ENCODE measurements at places on chromosomes 2 and 18.

DNA sequence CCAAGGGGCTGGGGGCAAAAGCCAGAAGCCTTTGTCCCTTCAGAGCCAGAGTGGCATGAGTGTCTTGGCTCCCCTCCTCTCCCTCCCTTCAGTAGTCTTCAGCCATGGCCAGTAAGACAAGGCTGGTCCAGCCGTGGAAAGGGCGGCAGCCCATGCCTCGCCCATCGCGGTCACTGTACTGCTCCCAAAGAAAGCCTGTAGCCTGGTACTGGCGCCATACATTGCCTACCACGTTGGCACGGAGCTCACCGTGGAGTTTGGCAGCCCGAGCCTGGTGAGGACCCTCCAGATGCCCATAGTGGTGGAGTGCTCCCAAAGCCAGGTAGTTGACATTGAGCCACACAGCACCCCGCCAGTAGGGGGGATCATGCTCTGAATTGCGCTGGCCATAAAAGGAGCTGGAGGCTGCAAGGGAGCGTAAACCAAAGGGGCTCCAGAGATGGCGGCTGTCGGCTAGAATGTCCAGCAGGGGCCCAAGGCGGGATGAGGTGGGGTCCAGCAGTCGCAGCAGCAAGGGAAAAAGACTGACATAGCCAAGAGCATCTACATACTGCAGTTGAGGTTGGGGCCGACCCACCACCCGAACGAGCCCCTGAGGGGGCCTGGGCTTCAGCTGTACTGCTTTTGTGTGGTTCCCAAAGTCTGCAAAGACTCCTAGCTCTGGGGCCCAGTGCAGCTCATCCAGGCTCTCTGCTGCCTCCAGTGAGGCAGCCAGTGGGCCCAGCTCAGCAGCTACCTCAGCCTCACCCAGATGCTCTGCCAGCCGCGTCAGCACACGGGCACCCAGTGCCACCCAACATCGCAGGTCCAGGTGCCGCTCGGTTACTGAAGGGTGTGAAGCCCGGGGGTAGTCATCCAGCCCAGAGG is 3.2 kb downstream of the WBP1 start:
- DNase-seq = no peak

DNA sequence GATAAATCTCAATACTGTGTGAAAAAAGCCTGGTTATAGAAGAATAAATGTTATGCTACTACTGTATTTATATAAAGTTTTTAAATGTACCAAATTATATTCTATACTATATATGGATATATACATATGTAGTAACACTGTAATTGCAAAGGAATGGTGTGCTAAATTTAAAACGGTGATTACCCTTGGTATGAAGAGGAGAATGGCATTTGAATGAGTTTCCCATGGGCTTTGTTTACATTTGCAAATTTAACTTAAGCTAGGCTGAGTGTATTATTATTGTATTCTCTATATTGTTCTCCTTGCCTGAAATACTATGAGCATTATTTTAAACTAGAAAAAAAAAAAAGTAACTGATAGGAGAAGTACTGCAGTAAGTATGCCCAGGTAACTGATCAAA is 4.7 kb upstream of the SP3 start:
- DNase-seq = no peak

DNA sequence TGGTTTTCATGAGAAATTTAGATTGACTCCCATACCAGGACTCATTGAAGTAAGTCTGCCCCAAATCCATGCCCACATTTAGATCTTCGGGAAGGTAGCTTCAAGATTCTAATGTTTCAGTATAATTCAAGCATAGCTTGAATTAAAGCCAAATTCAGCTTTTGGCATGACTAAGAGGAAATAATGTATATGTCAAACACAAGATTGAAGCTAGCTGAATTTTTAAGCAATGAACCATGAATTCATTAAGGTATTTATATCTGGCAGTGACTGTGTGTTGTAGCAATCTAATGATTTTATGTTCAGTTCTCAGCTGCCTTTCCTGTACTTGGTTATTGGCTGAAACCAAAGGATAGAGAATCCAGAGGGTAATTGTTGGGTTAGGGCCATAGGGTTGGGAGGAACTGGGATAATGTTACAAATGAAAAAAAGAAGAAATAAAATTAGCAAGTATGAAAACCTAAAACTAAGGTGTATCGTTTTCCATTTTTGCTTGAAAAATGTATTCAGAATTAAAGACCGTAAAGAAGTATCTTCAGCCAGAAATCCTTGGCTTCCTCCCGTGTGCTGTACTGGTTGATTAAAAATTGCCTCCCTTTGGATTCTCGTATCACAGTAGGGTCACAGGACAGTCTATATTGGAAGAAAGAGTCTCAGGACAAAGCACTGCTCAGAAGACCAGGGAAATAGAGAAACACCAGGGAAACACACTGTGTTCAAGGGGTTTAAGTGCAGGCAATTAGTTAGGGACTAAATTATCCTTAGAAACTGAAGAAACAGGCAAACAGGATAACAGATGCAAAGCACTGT is 119.0 kb upstream of the FN1 start:
- DNase-seq = no peak

DNA sequence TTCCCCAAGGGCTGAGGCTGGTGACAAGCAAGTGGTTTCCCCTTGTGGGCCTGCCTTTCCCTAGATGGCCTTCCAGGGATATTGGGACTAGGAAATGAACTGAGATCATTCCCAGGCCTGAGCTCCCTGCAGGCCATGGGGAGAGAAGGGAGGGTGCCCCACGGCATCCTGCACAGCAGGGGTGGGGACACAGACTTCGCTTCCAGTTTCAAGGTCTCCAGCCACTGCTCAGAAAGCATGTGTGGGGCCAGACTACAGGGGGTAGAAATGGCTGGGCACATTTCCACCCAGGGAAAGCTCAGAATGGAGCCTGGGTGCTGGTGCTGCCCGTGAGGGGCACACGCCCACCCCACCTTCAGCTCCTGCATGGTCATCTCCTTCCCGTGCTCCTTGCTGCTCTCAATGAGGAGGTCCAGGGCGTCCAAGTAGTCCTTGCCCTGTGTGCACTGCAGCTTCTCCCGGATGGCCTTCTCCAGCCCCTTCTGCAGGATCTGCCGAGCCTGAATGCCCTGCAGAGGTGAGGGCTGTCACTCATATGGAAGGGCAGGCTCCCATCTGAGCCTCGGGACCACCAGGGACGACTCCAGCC is 13.2 kb downstream of the CYP26B1 start:
- DNase-seq = no peak

DNA sequence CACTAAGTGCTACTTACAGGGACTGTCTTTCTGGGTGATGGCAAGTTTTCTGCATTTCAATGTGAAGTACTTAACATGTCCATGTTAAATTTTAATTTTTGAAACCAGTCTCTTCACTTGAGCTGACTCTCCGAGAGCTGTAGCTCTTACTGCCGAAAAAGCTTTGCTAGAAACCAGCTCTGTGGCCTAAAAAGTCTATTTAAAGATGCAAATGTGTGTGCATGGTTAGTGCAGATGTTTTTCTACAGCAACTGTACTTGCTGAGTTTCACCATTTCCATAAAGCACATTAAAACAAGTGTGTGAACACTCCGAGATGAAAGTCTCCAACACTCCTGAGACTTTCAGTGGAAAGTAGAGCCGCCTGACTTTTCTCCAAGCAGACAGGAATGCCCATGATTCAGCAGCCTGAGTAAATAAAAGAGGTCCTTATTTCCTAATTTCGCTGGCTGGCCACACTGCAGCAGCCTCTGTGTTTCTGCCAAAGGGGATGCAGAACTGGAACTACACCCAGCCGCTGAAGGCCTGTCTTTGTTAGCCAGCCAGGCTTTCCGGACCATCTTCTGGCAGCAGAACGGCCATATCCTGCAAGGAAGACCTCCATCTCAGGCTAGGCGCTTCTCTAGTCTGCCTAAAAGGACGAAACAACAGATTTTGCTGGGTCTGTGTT is 121.2 kb downstream of the ZNF521 start:
- no peak for DNase-seq

DNA sequence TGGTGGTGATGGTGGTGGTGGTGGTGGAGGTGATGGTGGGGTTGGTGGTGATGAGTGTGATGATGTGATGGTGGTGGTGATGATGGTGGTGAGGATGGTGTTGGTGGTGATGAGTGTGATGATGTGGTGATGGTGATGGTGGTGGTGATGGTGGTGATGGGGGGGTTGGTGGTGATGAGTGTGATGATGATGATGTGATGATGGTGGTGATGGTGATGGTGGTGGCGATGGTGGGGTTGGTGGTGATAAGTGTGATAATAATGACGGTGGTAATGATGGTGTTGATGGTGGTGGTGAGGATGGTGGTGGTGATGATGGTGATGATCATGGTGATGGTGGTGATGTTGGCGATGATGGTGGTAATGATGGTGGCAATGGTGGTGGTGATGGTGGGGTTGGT is 67.7 kb downstream of the RRM2 start:
- DNase-seq = no peak

DNA sequence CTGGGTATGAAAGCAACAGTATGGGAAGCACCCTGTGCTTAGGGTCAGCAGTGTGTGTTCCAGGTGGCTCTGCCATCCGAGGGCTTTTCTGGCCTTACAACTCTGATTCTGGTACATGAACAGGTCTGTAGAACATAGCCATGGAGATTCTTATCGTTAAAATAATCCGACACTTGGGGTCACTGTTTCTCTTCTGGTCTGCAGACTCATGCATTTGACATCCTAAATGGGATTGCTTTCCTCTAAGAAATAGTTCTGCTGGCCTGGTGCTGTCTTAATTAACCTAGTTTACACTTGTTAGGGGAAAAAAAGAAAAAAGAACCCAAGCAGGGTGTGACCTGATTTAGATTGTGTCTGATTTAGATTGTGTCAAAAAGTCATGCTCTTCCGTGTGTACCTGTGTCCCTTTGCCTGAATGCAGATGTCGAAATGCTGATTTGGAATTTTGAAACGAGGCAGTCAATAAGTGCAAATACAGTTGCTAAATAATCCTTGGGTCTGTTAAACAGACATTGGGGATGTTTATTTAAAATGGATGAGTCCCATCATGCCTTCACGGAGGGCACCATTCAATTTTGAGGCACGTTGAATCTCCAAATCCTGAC is 59.6 kb downstream of the TRPM8 start:
- DNase-seq = no peak

GRCh38 chr18:23668731-23669130 is 6.0 kb upstream of the ANKRD29 start:
- no peak for DNase-seq

DNA sequence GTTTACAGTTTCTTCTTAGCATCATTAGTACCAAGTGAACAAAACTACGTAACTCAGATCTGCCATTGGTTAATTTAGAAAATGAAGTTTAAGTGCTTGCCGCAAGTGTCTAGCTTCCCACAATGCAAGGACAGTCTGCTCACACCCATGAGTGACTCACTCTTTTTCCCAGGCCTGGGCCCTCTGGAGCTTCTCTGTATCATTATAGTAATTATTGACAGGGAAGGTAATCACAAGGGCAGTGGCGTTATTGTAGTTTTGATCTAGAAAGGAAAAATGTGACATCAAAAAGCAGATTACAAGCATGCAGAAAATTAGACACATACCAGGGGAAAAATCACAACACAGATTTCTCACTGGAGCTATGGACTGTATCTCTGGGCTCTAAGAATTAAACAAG is 38.5 kb downstream of the NPC1 start:
- no peak for DNase-seq

DNA sequence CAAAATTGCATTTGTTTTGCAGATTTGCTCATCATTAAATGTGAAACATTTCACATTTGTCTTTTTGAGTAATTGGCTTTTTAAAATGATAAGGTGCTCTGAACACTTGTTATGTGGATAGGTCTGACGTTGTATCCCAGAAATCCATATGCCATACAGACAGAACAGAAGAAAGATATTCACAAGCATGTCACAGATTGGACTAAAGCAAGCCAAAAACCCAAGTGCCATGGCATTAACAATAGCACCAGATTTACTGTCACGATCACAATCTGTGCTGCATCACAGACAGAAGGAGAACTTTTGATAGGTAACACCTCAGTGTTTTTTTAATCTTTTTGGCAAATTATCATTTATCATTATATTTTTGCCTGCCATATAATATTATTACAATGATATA is 272.6 kb downstream of the ARHGAP15 start:
- DNase-seq = no peak

DNA sequence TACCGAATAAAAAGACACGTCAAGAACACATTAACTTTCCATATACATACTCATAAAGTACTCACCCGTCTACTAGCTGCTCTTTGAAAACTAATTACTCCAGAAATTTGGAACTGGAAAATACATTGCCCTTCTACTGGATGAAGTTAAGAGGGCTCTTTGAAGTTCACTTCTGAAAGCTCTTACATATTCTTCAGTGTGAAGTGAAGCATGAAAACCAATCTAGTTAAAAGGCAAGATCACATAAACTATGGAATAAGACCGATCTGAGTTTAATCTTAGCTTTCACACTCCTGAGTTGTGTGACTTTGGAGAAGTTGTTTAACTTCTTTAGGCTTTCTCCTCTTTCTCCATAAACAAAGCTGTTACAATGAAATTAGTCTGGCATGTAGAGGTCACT is 38.5 kb downstream of the REV1 start:
- DNase-seq = no peak

GRCh38 chr2:173999272-173999671 is 34.1 kb upstream of the SP3 start:
- no peak for DNase-seq

GRCh38 chr2:239797316-239797715 is 227.8 kb downstream of the NDUFA10 start:
- no peak for DNase-seq

- no peak for DNase-seq
These were observed 164.2 kb upstream of the KLHL14 start for GRCh38 chr18:32937066-32937465.

GRCh38 chr2:144560251-144560650 is 40.3 kb upstream of the ZEB2 start:
- no peak for DNase-seq

GRCh38 chr2:200050921-200051610 is 95.7 kb downstream of the MAIP1 start:
- no peak for DNase-seq

- no peak for DNase-seq
These were observed 615 bp upstream of the CCNT2 start for GRCh38 chr2:134917888-134918525.

GRCh38 chr18:49869354-49869753 is 56.0 kb upstream of the ACAA2 start:
- no peak for DNase-seq

- DNase-seq = no peak
These were observed 335.0 kb upstream of the KCNH7 start for GRCh38 chr2:163173591-163173990.

DNA sequence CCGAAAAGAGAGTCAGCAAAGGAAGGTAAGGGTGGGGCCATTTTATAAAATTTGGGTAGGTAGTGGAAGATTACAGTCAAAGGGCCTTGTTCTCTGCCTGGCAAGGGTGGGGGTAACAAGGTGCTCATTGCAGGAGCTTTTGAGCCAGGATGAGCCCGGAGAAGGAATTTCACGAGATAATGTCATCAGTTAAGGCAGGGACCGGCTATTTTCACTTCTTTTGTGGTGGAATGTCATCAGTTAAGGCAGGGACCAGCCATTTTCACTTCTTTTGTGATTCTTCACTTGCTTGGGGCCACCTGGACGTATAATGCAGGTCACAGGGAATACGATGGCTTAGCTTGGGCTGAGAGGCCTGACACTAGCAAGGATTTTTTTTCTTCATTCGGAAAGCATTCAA is 58.1 kb downstream of the CYP1B1 start:
- no peak for DNase-seq

Data from activated CD8-positive, alpha-beta memory T cell treated with anti-CD3 and anti-CD28 coated beads for 4 hours (primary cell).